ENCODE measurements at places on chromosomes 11 and 22. TPM values are rescaled to one million over a fixed set of nuclear protein-coding genes. Genes with fewer than 3 reads are reported as not detected.

C22orf23 gene
- total RNA-seq, result 0.36 TPM

TRPM5 gene
- total RNA-seq, result not detected

OR4S2 gene
- not detected for total RNA-seq

FGF3 gene
- total RNA-seq, result not detected

- no peak overlapping the region for H3K4me3 ChIP-seq
- DNase-seq, result peak; percentile 71
- H3K36me3 ChIP-seq, result no peaks in the 10 kb centered on the region
- H3K27ac ChIP-seq, result no peak overlapping the region
- peaks cover 3% of the 10 kb centered on the region for H3K27me3 ChIP-seq
- peaks cover 25% of the 10 kb centered on the region for H3K4me1 ChIP-seq
Observed at GRCh38 chr11:64447831-64448598, 89.1 kb downstream of the RPS6KA4 start.

DNA sequence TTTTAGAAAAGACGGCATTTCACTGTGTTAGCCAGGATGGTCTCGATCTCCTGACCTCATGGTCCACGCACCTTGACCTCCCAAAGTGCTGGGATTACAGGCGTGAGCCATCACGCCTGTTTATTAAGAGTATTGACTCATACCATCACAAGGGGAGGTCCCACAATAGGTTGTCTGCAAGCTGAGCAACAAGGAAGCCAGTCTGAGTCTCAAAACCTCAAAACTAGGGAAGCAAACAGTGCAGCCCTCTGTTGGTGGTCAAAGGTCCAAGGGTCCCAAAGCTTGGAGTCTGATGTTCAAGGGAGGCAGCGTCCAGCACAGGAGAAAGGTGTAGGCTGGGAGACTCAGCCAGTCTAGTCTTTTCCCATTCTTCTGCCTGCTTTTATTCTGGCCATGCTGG, 32.8 kb upstream of the LDLRAD3 start:
- H3K27me3 ChIP-seq, result no peaks in the 10 kb centered on the region
- no peak overlapping the region for H3K4me3 ChIP-seq
- peaks cover 3% of the 10 kb centered on the region for H3K4me1 ChIP-seq
- H3K27ac ChIP-seq, result no peak overlapping the region
- no peaks in the 10 kb centered on the region for H3K36me3 ChIP-seq
- DNase-seq, result no peak

- H3K4me3 ChIP-seq, result no peak overlapping the region
- DNase-seq, result no peak
- no peaks in the 10 kb centered on the region for H3K27me3 ChIP-seq
- H3K27ac ChIP-seq, result peak overlapping the region; percentile 84
- H3K4me1 ChIP-seq, result peaks cover 54% of the 10 kb centered on the region
- peaks cover 10% of the 10 kb centered on the region for H3K36me3 ChIP-seq
Observed at GRCh38 chr11:68399916-68400315, 60.6 kb upstream of the PPP6R3 start.

CELSR1 gene
- total RNA-seq, result 0.82 TPM

- H3K27ac ChIP-seq, result no peak overlapping the region
- peaks cover 36% of the 10 kb centered on the region for H3K27me3 ChIP-seq
- no peak overlapping the region for H3K4me3 ChIP-seq
Observed at GRCh38 chr11:13011466-13012055, 2.4 kb downstream of the RASSF10 start.

Data from sigmoid colon (tissue), 7 donors.